ENCODE measurements at places on chromosomes 1 and 21.

- DNase-seq: no peak
These were observed 176.3 kb upstream of the NFIA start for GRCh38 chr1:60906039-60906438.

GRCh38 chr1:3712573-3713535 is 39.4 kb upstream of the CCDC27 start:
- no peak for DNase-seq

GRCh38 chr1:208528578-208529240 is 284.5 kb upstream of the PLXNA2 start:
- no peak for DNase-seq

DNA sequence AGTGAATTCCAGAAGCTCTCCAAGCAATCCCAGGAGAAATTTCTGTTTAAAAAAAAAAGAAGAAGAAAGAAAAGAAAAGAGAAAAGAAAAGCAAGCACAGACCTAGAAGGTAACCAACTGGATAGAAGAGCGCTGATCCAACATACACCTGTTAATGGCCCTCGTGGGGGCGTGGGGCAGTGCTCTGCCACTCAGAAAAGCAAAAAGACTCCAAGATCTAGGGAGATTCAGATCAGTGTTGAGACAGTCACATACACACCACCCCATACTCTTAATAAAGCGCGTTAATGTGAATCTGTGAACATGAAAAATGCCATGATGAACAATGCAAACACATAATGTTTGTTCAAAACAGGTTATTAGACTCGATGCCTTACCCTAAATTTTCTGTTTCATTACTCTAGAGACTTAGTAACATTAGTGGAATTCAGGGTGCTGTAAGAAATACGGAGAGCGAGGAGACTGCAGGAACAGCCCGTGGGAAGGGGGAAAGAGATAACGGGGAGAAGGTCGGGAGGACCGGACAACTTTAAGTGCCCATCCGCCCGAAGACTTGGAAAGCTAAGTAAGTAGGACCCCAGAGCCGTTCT is 406 bp downstream of the NME7 start:
- no peak for DNase-seq

GRCh38 chr1:89457046-89457445 is 67.6 kb upstream of the LRRC8B start:
- DNase-seq: no peak

GRCh38 chr1:89815611-89816010 is 5.2 kb upstream of the LRRC8D start:
- DNase-seq: no peak

GRCh38 chr21:26028183-26028582 is 142.4 kb downstream of the APP start:
- no peak for DNase-seq

GRCh38 chr1:38037221-38037939 is 9.2 kb downstream of the POU3F1 start:
- no peak for DNase-seq

DNA sequence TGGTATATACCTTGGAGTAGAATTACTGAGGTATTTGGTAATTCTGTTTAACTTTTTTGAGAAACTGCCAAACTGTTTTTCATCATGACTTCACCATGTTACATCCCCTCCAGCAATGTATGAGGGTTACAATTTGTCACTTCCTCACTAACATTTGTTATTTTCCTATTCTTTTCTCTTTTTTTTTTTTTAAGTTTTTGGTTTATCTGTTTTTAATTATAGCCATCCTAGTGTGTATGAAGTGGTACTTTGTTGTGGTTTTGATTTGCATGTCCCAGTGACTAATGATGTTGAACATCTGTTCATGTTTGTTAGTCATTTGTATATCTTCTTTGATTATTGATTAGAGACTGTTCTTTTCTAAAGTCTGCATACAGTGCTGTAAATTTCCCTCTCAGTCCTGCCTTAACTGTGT is 147.3 kb downstream of the HS2ST1 start:
- no peak for DNase-seq

GRCh38 chr1:71448444-71448843 is 367.6 kb upstream of the ZRANB2 start:
- no peak for DNase-seq
